LoVo (cell line): ENCODE measurements at places on chromosomes 3 and 15.

- no peak for DNase-seq
These were observed 16.4 kb downstream of the HDC start for GRCh38 chr15:50248994-50249582.

DNA sequence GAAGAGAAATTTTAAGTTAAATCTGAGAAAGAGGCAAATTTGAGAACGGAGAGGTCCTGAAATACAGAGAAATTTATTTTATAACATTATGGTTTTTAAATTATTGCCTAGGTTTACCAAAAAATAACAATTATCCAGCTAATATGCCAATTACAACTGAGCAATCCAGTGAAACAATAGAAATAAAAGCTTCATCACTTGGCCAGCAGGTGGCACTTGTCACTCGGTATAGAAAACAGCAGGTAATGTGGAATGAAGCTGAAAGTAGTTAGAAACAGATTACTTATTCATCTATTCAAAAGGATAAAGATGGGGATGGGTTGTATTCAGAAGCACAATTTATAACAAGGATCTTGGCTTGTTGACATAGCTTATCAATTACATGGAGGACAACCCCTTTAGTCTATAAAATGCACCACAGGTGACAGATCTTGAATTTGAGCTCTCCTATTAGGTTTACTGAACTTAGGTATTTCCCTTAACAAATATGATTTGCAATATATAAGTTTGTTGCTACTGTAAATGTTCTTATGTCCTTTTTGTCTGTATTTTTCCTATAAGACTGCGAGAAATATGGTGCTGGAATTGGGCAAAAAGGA is 70.1 kb upstream of the GUCA1C start:
- DNase-seq = peak; percentile 61

DNA sequence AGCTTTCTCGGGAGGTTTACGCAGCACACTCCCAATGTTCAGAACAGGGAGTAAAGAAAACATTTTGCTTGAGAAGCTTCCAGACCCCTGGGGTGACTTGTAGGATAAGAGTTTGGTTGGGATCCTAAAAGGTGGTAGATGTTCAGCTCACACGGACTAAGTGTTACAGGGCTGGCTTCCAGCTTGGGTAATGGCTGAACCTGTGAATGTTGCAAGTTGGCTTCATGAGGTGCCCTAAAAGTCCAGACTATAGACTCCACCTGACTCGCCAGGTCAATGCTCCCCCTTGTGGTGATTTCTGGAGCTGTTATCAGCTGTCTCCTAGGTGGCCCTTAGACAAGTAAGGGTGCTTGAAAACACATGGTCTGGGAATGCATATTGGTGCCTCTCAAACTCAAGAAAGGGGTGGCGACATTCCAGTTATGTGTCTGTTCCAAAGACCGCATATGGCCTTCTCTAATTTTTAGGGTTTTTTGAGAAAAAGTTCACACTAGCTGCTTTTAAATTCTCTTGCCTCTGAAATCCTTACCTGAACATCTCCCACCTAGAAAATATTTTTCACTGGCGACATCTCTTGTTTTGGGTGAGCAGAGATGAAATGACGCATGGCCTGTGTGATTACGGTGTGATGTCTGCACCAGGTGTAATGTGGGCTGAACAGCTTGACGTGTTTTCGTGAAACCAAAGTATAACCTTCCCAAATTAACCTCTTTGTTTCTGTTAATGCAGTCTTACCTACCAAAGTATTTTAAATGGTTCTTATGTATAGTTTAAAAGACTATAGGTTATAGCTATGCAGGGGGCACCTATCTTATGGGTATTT is 175.7 kb upstream of the KBTBD8 start:
- DNase-seq = peak; percentile 44

DNA sequence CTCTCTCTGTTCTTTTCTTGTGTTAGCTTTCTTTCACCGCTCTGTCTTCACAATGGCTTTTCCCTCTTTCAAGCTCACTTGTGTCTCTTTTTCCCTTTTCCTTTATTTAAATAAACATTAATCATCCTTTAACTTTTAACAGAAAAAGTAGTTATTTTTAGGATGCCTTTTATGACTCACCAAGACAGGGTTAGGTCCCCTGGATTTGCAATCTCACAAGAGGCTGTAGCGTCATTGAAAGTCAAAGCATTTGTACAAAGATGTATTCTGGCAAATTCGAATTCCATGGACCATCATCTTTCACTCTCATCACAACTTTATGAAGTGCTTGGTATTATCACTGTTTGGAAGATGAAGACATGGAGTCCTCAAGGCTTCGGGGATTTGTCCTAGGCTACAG is 34.8 kb upstream of the MCTP2 start:
- no peak for DNase-seq

DNA sequence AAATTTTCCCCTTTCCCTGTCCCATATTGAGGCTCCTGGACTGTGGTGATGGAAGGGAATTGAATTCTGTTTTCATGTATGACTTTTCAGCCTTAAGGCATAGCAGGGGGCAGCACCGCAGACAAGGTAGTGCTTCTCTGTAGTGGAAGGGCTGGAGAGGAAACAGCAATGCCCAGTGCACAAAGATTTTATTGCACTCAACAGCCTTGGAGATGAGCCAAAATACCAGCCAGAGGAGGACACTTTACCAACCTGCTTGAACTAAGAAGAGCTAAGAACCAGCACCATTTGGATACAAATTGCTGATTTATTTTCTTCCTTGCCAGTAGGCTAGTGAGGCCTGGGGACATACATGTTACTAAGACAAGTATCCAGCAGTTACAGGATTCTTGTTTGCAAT is 98.7 kb downstream of the KCNMB2 start:
- no peak for DNase-seq

GRCh38 chr3:153976891-153977554 is 144.2 kb upstream of the ARHGEF26 start:
- no peak for DNase-seq

DNA sequence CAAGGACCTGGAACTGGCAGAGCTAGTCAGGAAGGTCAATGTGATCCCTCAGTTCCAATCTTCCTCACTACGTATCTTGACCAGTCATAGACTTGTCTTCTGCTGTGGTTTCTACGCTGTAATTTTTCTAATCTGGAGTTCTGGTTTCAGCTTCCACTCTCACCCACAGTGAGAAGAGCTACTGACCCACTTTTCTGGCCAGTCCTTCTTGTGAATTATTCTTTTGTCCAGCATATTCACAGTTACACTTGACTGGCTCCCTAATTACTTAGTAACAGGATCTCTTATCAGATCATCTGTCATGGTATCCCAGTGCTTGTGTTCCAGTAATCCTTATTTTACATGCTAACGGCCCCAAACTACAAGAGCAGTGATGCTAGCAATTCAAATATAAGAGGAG is 72.4 kb upstream of the MME start:
- DNase-seq = no peak

- DNase-seq = no peak
These were observed 4.5 kb upstream of the C15orf39 start for GRCh38 chr15:75197062-75197630.

DNA sequence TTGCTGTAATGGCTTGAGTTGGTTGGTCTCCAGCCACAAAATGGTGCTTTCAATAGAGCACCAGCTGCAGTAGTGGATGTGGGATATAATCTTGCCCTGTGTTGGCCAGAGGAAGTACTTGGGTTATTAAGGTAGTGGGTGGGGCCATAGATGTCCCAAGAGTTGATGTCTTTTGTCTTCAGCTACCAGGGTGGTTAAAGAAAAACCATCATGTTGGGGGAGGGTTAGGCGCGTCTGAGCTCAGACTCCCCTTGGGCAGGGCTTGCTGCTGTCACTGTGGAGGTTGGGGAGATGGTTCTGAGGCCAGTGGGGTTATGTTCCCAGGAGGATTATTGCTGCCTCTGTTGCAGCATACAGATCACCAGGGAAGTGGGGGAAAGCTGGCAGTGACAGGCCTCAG is 46.9 kb upstream of the GADL1 start:
- DNase-seq = no peak

DNA sequence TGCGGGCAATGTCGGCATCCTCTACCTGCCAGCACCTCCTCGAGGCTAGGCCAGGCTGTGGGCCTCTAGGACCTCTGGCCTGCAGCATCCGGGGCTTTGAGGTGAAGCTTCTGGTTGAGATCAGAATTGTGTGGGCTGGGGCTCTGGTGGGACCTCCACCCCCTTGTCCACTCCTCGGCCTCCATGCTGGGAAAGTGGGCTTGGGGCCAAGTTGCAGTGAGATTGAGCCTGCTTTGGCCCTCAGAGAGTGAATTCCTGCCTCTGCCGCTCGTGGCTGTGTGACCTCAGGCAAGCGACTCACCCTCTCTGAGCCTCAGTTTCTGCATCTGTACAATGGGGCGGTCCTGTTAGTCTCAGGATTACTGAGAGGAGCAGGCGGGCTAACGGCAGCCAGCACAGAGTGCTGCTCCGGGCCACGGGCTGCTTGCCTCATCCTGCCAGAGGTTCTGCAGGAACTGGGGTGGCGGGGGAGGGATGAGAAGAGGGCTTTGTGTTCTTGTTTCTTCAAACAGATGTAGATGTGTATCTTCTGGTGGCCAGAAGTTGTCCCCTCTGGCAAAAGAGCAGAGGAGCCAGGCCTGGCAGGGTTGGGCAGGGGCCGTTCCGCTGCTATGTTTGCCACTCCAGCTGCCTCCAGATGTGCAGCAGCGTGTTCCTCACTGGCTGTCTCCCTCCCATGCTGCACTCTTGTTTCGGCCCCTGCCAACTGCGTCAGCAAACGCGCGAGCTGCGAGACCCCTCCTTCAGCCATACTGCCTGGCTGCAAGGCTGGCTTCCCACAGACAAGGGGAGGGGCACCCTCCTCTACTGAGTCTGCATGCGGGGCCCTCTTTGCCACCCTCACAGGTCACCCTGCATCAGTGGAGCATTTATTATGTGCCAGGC is 33.7 kb downstream of the FBLN2 start:
- DNase-seq = no peak

- no peak for DNase-seq
These were observed 451.1 kb upstream of the KCNMB2 start for GRCh38 chr3:178084938-178085816.

- DNase-seq = no peak
These were observed 18.8 kb downstream of the TNIK start for GRCh38 chr3:171441381-171441780.

GRCh38 chr3:126752303-126753190 is 48.5 kb downstream of the CHCHD6 start:
- DNase-seq = peak; percentile 50

- no peak for DNase-seq
These were observed 464 bp upstream of the MRPS25 start for GRCh38 chr3:15065550-15066007.

- no peak for DNase-seq
These were observed 29.3 kb upstream of the ADGRG7 start for GRCh38 chr3:100580147-100580546.

DNA sequence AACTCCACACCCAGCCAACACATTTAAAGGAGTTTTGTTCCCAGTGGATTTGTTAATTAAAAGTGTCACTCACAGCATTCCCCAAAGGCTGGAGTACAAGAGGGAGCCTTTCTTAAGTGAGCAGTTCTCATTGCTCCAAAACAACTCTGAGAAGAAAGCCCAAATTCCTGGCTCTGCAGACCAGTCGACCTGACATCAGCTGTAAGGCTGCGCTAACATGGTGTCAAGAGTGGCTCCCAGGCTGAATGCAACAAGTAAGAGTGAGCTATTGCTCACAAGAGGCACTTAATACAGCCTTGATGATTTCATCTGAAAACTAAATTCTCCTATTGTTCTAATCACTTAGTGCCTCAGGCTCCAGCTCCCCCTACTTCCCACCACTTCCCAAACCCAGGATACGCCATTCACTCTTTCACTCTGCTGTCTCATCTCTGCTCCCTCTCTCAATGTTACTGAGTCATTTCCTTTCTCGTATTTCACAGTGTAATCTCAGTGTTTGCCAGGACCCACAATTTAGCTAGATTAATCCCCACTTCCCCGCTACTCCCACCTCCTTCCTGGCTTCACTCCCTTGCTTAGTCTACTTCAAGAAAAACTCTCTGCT is 81.8 kb downstream of the WWTR1 start:
- peak; percentile 26 for DNase-seq

DNA sequence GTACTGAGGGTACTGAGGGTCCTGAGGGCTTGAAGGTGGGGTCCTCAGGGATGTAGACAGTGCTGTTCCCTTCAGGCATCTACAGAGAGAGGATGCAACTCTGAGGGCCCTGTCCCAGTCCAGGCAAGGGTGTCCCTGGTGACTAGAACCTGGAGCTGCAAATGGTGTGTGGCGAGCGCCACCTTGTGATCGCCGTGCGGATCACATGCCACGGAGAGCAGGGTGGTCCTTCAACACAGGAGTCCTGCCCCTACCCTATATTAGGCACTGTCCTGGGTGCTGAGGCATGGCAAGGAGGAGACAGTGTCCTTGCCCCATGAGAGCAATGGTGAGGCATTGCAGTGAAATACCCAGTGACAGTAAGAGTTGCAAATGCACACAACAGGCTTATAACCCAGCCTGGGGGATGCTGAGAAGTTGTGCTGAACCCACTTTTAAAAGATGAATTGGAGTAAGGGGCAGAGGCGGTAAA is 23.6 kb downstream of the RHCG start:
- DNase-seq = peak; percentile 58

DNA sequence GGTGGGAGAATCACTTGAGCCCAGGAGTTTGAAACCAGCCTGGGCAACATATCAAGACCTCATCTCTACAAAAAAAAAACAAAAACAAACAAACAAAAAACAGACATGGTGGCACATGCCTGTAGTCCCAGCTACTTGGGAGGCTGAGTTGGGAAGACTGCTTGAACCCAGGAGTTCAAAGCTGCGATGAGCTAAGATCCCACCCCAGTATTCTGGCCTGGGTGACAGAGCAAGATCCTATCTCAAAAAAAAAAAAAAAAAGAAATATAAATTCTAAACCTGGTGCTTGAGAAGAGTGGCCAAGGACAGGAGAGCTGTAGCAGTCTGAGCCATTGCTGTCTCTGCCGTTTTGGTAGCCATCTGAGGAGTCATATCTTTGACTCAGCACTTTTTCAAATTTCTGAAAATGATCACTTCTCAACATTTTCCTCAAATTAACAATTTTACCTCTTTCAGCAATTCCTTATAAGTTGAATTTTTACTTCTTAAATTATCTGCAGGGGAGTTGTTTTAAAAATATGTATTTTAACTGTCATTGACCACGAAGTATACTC is 3.6 kb upstream of the DENND4A start:
- DNase-seq = no peak

DNA sequence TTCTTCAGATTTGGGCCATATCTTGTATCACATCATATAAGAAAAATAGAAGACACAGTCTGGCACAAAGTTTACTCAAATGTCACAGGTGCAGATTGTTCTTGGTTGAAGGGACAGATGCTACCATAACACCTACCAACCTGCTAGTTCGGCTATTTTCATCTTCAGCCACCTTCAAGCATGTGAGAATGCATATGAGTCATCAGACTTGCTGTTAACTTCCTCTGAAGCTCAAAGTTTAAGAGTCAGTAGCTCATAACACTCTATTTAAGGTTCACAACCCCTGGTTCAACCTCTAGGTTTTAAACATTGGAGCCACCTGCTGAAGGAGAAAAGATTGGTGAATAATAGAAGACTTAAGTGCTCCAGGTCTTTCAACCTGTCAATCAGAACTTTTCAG is 522.8 kb downstream of the NLGN1 start:
- DNase-seq = no peak

- no peak for DNase-seq
These were observed 66.8 kb upstream of the KBTBD8 start for GRCh38 chr3:66931291-66931690.
